CD4-positive, alpha-beta T cell treated with Interleukin-4 for 4 hours (primary cell): ENCODE measurements at places on chromosomes 11 and 22.

DNA sequence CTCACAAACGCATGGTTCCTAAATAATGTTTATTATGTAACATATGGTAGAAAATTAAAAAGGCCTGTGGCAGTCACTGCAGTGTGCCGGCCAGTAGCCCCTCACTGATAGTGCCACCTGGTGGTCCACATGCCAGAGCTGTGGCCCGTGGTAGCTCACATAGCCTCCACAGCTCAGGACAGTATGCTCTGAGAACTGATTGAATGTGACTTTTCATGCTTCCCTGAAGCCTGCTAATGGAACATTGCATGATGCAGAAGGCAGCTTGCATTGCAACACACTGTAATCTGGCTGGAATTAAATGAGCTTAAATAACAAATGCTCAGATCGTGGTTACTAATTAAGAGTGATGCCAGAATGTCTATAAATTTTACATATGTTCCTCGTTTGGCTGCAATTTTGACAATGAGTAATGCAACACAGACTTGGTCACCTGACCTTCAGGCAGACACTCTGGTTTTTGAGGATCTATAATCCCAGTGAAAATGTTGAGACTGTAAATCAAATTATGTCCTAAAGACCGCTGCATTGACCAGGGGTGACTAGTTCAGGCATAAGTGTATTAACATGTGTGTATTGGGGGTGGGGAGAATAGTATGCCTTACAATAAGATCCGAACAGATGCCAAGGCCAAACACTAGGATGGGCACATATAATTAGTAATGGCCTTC, 566.4 kb downstream of the METTL15 start:
- no peak for DNase-seq

- no peak for DNase-seq
These were observed 15.0 kb downstream of the SYT13 start for GRCh38 chr11:45270946-45271716.

GRCh38 chr22:30821863-30822215, 127.2 kb downstream of the OSBP2 start:
- DNase-seq: no peak

- DNase-seq: no peak
These were observed 44.7 kb downstream of the GAB4 start for GRCh38 chr22:16963189-16963945.

- no peak for DNase-seq
These were observed 73.9 kb upstream of the TENM4 start for GRCh38 chr11:79514695-79515094.

- DNase-seq: no peak
These were observed 59.6 kb downstream of the FLRT1 start for GRCh38 chr11:64095273-64095817.

GRCh38 chr22:39206491-39206890, 38.3 kb downstream of the PDGFB start:
- DNase-seq: no peak

- no peak for DNase-seq
These were observed 8.4 kb upstream of the CEP295 start for GRCh38 chr11:93653080-93653479.

GRCh38 chr11:29214833-29215232, 802.0 kb downstream of the KCNA4 start:
- no peak for DNase-seq
